Stimulated activated CD4-positive, alpha-beta T cell treated with anti-CD3 and anti-CD28 coated beads, Interleukin-4, amount 100 ng/mL, for 1 hour (primary cell): ENCODE measurements at places on chromosomes 3 and 15.

- no peak for DNase-seq
Measured at GRCh38 chr15:83565138-83565537, 88.8 kb upstream of the ADAMTSL3 start.

DNA sequence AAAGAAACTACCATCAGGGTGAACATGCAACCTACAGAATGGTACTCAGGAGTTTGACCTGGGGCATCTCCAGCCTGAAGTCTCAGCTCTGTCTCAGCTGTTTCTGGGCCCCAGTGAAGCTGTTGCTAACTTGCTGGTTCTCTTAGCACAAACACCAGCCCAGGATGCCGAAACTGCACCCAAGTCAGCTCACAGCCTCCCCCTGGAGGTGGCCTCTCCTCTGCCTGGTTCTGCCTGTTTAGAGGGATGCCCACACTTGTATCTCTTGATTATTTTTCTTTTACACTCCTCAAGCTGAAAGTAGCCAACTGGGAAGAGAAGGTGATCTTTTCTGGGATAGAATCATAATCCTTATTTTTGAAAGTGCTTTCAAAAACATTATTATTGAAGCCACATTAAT, 289.0 kb upstream of the RASGRP1 start:
- peak; percentile 34 for DNase-seq

GRCh38 chr3:194139071-194139813, 3.3 kb downstream of the HES1 start:
- DNase-seq = no peak

DNA sequence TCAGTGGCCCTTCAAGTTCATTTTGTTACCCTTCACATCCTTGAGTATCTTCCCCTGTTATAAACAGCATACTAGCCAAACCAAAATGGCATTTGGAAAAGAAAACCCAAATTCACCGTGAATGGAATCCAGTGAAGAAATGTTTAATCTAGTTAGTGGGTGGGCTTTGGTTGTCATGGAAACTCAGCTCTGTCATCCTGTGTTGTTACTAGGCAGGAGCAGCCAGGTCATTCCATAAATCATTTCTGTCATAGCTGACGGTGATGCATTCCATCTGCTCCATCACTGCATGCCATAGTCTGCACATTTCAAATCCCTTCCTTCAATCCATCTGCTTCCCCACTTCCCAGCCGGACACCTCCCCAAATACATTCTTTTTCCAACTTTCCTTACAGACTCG, 140.4 kb upstream of the CGNL1 start:
- no peak for DNase-seq

DNA sequence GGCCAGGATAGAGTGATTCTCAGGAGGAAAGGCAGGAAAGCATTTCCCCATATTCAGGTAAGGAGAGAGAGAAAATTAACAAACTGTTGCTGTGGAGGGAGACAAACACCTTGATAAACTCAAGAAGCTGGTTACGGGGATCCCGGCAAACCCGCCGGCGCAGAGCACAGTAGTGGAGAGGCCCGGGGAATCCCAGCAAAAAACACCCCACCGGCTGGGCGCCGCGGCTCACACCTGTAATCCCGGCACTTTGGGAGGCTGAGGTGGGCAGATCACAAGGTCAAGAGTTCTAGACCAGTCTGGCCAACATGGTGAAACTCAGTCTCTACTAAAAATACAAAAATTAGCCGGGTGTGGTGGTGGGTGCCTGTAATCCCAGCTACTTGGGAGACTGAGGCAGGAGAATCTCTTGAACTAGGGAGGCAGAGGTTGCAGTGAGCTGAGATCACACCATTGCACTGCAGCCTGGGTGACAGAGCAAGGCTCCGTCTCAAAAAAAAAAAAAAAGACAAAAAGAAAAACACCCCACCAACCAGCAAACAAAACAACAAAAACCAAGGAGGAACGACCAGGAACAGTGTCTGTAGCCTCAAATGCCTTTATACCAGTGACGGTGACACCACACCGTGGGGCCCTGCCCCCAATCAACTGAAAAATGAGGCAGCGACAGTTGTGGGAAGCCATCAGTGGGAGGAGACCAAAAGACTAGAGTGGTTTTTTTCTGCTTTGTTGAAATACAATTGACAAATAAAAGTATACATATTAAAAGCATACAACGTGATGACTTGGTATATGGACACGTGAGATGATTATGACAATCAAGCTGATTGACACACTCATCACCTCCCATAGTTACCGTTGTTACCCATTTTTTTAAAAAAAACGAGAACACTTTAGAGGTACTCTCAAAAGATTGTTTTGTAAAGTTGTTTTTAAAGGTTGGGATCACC, 40.2 kb upstream of the IDH2 start:
- peak; percentile 46 for DNase-seq

GRCh38 chr3:149967086-149967685, 3.5 kb downstream of the PFN2 start:
- no peak for DNase-seq

GRCh38 chr3:141955175-141955574, 78.7 kb downstream of the ATP1B3 start:
- no peak for DNase-seq

DNA sequence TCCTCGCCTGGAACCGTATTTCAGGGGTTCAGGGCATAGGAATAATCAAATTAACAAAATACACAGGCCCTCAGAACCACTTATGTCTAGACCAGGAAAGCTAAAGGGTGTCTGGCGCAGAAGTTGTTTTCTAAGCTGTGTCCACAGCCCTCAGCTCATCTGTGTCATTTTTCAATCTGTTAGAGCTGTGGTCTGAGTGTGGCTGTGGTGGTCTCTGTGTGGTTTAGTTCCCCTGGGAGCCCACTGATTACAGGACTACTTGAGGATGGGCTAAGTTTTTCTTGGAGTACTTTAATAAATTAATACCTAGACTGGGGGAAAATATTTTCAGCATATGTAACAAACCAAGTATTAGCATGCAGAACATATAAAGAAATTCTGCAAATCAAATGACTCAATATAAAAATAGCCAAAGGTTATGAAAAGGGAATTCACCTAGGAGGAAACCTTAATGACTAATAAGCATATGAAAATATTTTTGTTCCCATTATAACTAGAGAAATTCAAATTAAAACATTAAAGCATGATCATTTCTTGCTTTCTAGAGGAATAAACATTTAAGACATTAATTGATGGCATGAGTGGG, 186.3 kb downstream of the SATB1 start:
- no peak for DNase-seq

- peak; percentile 19 for DNase-seq
Measured at GRCh38 chr3:161372321-161373260, 1.3 kb upstream of the SPTSSB start.

DNA sequence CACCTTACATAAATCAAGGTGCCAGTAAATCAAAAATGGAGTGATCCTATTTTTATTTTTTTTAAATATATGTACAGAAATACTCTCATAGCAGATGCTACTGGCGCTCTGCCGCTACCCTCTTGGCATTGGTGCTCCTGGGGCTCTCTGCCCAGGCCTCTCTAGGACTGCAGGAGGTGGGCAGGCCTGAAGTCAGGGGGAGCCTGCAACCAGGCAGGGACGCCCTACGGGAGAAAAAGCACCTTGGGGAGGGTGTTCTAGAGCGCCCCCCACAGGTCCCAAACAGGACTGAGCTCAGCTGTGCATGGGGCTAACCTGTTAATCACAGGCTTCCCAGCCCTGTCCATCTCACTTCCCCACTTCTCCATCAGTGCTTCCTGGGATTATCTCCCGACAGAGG, 192.5 kb downstream of the SHQ1 start:
- DNase-seq = no peak

DNA sequence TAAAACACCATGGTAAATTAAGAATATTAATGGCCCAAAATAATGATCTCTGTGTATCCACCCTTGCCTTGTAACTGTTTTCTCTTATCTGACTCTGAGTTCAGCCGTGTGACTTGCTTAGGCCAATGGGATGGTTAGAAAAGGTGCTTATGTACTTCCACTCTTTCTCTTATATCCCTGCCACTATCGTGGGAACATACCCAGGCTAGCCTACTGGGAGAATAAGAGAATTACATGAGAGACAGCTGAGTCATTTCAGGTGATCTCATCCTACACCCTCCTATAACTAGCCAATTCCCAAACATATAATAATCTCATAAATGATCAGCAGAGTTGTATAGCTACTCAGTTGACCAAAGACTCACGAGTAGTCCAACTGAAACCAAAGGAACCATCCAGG, 98.3 kb upstream of the ABI3BP start:
- DNase-seq = no peak

DNA sequence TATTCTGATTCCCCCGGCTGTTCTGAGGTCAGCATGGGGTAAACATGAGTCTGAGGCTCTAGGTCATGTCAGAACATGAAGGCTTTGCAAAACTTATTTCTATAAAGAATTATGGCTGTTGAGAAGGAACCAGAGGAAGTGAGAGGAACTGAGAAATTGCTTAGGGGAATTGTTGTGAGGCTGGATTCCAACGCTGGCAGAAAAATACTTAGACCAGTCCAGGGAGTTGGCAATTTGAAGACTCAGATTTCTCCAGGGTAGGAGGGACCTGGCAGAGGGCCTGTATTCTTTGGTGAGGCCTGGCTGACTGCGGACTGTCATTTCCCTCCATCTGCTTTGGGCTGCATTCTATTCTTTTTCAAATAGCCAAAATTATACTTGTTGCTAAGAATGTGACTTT, 155.5 kb downstream of the PLD1 start:
- DNase-seq = no peak

GRCh38 chr3:65578861-65579260, 459.9 kb downstream of the MAGI1 start:
- no peak for DNase-seq

GRCh38 chr3:193767353-193768069, 174.5 kb downstream of the OPA1 start:
- DNase-seq = no peak

DNA sequence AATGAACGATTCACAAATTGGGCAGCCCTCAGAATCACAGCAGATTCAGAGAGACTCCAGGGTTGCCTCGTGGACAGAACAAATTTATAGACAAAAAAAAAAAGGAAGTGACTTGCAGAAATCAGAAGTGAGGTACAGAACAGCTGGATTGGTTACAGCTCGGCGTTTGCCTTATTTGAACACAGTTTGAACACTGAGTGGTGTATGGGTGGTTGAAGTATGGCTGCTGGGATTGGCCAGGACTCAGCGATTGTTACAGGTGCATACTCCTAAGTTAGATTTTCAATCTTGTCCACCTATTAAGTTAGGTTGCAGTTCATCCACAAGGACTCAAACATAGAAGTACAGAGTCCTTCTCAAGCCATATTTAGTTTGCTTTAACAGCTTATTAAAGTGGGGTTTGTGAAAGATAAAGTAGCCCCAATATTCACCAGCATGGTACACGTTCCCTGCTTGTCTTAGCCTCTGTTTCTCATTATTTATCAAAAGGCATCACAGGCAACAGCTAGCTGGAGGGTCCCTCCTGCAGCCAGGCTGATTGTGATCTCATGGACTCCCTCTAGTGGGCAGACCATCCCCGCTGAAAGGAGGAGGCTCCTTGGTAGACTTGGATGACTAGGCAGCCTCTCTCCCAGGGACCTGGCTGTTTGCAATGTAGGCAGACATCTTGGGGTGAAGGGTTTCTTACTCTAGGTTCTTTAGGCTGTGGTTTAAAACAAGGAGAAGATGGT, 17.6 kb upstream of the ALDH1L1 start:
- DNase-seq = peak; percentile 43

DNA sequence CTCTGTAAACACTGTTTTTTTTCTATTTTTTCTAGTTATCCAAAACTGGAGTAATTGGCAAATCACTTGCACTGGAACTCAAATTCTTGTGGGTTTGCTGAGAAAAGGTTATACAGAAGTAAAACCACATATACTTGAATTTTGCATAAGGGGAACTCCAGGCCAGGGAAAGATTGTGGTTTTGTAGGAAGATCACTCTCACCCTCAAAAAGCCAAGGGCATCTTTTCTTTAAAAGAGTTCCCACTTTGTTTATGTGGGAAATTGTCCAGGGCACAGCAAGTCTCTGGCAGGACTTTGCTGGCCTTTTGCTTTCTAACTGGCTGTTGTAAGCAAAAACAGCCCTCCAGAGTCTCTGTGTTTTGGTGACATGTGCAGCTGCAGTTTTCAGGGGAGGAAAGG, 340.3 kb upstream of the RBMS3 start:
- no peak for DNase-seq

- no peak for DNase-seq
Measured at GRCh38 chr3:98779541-98780335, 16.6 kb downstream of the ST3GAL6 start.

DNA sequence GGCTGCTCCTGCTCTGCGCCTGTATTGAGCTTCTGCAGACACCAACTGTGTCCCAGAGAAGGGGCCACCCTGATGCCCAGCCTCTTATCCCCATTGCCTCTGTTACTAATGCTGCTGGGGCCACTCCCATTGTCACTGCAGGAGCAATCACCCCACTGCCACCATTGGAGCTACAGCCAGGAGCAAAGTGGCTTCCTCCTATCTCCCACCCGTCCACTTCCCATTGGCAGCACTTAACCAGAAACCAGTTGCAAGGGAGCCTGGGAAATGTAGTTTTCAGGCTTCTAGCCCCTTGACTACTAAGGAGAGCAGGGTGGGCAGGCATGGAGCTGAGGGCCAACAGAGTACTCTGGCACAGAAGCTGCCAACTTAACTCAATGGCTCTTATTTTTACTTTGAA, 55.9 kb upstream of the KLF13 start:
- DNase-seq = no peak

GRCh38 chr15:85582131-85583079, 202.0 kb downstream of the AKAP13 start:
- DNase-seq = peak; percentile 43

DNA sequence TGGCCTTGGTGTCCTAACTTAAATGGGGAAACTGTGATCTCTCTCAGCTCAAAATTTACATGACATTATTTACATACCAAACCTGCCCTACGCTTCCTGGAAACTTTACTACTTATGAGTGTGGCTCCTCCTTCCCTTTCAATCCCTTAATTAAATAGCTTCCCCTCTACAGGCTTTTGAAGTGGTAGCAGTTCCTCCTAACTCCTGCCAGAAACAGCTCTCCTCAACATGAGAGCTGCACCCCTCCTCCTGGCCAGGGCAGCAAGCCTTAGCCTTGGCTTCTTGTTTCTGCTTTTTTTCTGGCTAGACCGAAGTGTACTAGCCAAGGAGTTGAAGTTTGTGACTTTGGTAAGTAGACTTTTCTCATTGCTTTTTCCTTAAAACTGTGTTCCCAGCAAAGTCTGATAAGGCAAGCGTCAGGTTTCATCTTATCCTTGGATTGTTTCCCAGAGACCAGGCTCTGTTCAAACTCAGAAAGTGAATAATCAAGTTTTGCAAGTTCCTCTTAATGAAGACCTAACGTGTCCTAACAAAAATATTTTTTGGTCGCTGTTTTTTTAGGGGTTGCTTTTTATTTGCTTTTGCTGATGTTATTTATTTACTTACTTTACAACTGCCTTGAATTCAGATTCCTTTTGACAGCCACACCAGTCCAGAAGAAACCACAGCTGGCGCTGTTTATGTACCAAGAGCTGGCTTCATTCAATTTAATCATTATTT, at the start of gene ACP3:
Gene ACP3 (plus strand): TSS at position 179 of the 720 bp plus-strand sequence. CDS start 50 bp downstream, at position 229.
- no peak for DNase-seq

DNA sequence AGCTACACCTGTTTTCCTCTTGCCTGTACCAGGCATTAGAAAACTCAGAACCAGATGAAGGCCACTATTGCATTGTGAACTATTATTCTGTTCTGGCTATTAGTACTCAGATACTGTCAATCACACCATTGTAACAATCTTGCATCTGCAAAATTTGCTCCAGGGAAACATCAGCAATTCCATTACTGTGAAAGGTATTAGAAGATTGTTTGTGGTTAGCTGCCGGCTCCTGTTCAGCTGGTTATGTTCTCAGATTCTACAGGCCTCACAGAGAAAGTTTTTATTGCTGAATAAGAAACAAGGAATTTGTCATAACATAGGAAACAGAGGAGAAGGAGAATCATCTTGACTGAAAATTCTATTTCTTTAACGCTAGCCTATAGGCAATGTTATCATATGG, 179.9 kb downstream of the PLOD2 start:
- no peak for DNase-seq

- DNase-seq = no peak
Measured at GRCh38 chr3:45684327-45684892, 4.8 kb upstream of the SACM1L start.
